ENCODE measurements at places on chromosomes 16 and 17. TPM values are rescaled to one million over a fixed set of nuclear protein-coding genes. Genes with fewer than 3 reads are reported as not detected.

Gene C17orf78
- not detected for polyA plus RNA-seq

Gene PGAP6
- 58.0 TPM for polyA plus RNA-seq

Gene HAP1
- polyA plus RNA-seq, result 1.00 TPM

Gene FNDC8
- not detected for polyA plus RNA-seq

Gene RHBDF2
- 9.5 TPM for polyA plus RNA-seq

Gene CLEC18C
- polyA plus RNA-seq, result 52.7 TPM

Gene UBALD1
- polyA plus RNA-seq, result 15.0 TPM

DNA sequence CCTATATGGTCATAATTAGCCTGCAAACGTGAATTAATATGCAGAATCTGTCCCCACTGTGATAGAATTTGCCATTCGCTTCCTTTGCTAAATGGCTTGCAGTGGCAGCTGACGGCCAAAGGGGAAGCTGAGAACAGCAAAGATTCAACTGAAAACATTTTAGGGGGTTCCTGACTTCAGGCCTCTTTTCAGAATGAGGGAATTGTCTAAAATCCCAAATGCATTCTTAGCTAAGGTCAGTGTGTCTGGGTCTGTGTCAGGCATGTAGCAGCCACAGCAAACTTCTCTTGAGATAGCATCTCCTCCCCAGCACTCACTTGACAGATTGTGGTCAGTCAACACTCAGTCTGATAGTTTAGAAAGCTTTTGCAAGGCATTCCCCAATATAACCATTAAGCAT, 701.1 kb downstream of the WWOX start:
- no peak for DNase-seq

GRCh38 chr17:81365601-81366585, 29.4 kb upstream of the BAHCC1 start:
- no peak for DNase-seq

DNA sequence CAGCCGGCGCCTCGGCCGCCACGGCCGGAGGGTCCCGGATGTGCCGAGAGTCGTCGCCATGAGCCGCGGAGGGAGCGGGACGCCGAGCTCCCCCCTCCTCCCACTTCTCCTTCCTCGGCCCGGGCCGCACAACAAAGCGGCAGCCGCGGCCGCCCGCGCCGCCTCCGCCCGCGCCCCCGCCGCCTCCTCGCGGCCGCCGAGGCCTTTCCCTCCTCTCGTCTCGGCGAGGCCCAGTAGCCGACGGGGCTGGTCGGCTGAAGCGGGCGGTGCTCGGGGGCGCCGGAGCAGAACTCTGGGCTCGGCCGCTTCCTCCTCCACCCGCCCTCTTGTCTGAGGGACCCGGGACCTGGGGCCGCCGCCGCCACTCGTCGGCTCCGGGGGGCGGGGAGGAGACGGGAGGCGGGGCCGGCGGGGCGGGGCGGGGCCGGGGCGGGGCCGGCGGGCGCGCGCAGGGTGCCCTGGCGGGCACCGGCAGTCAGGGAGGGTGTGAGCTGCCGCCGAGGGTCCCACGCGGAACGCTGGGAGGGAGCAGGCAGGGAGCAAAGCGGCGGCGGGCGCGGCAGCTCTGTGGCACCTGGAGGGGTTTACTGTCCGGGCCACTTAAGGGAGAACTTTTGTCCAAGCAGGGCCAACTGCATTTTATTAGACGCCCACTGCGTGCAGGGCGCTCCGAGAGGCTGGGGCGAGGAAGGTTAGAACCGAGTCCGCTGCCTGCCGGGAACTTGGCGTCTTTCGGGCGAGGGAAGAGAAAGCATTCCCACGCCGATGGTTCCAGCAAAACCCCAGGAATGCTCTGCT, at the start of gene SMURF2:
TSS of gene SMURF2 (minus strand) at position 332 of the 798 bp plus-strand sequence. CDS start 427 bp downstream, outside the sequence.
- no peak for DNase-seq

GRCh38 chr17:75430159-75430974, 24.9 kb upstream of the GRB2 start:
- DNase-seq, result no peak

GRCh38 chr16:58848662-58849002, 114.5 kb upstream of the GOT2 start:
- no peak for DNase-seq

GRCh38 chr17:76917829-76918228, 49.6 kb downstream of the MGAT5B start:
- DNase-seq, result no peak

- DNase-seq, result no peak
Measured at GRCh38 chr17:42409523-42410318, 13.3 kb downstream of the CAVIN1 start.

GRCh38 chr17:35868737-35869136, at the start of gene HEATR9:
HEATR9 (minus strand) TSS chr17:35868891; CDS start chr17:35868742, 149 bp downstream.
- DNase-seq, result no peak

- DNase-seq, result no peak
Measured at GRCh38 chr16:89502081-89502843, 5.9 kb upstream of the SPG7 start.

- DNase-seq, result no peak
Measured at GRCh38 chr16:85548375-85548774, 64.7 kb upstream of the GSE1 start.

GRCh38 chr16:22726868-22727267, 87.1 kb upstream of the HS3ST2 start:
- DNase-seq, result no peak

- DNase-seq, result no peak
Measured at GRCh38 chr17:40316571-40317344, 7.8 kb downstream of the RARA start.

DNA sequence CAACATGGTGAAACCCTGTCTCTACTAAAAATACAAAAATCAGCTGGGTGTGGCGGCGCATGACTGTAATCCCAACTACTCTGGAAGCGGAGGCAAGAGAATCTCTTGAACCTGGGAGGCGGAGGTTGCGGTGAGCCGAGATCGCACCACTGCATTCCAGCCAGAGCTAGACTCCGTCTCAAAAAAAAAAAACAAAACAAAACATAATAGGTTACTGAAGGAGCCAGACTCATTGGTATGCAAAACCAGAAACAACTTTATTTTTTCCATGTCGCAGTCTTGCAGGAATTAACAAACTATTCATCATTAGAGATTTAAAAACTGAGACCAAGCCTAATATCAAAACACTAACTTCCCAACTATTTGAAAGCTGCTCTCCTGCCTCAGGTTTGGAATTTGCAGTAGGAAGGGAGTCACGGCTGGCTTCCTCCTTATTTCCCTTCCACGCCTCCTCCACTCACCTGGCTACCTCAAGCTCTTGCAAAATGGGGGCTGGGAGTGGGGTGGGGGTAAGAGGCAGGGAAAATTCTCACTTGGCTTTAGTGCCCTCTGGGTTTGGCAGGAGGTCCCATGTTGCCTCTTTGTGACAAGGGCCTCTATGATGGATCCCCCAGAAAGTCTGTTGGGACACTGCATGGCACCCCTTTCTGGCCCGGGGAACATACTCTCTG, 34.1 kb upstream of the MYH10 start:
- no peak for DNase-seq

DNA sequence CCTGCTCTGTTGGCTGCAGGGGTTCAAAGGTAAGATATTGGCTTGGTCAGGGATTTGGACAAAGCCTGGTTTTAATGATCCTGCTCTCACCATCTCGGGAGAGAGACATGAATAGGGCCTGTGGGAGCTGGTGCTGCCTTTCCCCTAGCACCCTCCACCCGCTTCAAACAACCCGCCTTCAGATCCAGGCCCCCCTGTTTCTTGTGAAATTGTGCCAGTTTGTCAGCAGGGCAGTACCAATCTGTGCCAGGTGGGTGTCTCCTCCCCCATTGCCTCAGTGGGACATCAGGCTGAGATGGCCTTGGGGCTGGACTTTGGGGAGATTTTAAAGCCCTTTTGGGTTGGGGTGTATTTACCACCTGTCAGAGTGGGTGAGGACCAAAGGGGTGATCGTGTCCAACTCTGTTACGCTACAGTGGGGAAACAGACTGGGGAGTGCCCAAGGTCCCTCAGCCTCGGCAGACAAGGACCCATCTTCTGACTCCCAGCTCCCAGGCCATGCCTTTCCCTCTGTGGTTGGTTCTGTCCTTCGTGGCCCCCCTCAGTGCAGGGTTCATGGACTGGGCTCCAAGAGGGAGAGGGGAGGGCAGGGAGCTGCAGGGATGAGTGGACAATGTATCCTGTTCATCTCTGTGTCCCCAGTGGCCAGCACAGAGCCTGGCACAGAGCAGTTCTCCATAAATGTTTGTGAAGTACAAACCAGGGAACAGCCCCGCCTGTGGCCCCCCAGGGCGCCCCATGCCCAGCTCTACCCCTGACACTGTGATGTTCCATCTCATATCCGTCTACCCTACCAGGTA, 3.3 kb downstream of the ARHGAP23 start:
- DNase-seq, result no peak

All from right renal pelvis (tissue), 4 donors.